ENCODE measurements at places on chromosomes 13 and 19.

- DNase-seq = no peak
These were observed 40.5 kb upstream of the EBPL start for GRCh38 chr13:49731766-49732165.

DNA sequence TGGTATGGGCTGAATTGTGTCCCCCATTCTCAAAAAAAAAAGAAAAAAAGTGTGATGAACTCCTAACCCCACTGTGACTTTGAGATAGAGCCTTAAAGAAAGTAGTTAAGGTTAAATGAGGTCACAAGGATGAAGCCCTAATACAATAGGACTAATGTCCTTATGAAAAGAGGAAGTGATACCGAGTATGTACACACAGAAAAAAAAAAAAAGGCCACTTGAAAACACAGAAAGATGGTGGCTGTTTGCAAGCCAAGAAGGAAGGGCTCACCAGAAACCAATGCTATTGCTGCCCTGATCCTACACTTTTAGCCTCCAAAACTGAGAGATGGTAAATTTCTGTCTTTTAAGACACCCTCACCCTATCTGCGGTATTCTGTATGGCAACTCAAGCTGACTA, 955.6 kb downstream of the PCDH17 start:
- no peak for DNase-seq

DNA sequence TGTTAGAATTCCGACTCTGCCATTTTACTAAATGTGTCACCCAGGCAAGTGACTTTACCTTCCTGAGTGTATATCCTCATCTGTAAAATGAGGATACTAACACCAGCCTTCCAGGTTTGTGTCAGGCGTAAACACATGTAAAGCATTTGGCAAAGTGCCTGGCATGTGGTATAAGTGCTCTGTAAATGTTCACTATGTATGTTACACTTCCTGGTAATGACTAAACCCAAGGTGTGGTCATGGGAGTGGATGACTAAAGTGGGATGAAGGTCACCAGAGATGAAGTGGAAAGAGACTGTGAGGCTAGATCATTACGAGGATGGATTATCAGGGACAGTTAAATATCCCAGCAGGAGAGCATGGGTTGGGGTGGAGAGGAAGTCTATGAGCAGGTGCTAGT, 25.6 kb downstream of the DEDD2 start:
- no peak for DNase-seq

GRCh38 chr13:41985788-41986508, 25.0 kb upstream of the VWA8 start:
- no peak for DNase-seq

GRCh38 chr13:58080806-58081205, 449.3 kb downstream of the PCDH17 start:
- no peak for DNase-seq

GRCh38 chr13:56168581-56168980, 972.1 kb upstream of the PRR20A start:
- DNase-seq = no peak

GRCh38 chr19:14582894-14583340, at the start of gene CLEC17A:
Gene CLEC17A, plus strand, starts transcription at chr19:14583084. Its CDS starts 77 bp downstream, at chr19:14583161.
- DNase-seq = peak; percentile 69

DNA sequence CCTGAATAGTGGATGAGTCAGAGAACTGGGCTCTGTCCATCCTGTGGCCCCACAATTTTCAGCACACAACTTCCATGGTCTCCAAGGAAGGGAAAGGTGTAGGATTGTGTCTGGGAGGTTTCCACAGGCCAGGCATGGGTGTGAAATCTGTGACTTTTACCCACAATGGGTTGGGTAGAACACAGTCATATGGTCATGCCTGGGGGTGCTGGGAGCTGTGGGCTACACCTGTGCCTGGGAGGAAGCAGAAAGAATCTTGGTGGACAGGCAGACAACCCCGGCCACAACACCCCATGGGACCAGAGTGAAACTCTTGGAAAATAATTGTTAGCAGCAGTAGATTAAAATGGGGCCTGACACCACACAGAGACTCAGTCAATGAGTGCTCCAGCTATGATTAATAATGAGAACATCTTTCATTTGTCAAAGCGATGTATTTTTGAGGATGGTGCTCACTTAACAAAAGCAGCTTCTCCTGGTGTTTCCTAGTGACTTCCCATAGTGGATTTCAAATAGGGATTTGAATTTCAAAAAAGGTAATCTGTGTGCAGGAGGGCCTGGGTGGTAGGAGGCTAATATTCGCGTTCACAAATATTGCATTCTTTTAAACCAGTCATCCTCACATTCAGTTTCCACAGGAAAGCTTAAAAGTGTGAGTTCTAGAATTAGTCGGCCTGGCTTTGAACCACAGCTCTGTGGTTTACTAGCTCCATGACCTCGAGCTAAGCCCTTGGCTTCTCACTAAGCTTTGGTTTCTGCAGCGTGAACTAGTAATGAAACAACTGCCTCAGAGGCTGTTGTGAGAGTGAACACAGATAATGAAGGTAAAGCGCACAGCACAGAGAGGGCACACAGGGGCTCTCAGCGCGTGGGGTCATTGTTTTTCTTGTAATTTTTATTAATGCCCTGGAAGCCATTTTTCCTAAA, 89.3 kb upstream of the UQCRFS1 start:
- DNase-seq = no peak

DNA sequence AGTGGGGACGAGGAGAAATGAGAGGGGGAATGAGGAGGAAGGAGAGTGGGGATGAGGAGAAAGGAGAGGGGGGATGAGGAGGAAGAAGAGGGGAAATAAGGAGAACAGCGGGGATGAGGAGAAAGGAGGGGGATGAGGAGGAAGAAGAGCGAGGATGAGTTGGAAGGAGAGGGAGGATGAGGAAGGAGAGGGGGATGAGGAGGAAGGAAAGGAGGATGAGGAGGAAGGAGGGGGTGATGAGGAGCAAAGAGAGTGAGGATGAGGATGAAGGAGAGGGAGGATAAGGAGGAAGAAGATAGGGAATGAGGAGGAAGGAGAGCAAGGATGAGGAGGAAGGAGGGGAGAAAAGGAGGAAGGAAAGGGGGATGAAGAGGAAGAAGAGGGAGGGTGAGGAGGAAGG, 14.0 kb upstream of the VSTM2B start:
- no peak for DNase-seq

DNA sequence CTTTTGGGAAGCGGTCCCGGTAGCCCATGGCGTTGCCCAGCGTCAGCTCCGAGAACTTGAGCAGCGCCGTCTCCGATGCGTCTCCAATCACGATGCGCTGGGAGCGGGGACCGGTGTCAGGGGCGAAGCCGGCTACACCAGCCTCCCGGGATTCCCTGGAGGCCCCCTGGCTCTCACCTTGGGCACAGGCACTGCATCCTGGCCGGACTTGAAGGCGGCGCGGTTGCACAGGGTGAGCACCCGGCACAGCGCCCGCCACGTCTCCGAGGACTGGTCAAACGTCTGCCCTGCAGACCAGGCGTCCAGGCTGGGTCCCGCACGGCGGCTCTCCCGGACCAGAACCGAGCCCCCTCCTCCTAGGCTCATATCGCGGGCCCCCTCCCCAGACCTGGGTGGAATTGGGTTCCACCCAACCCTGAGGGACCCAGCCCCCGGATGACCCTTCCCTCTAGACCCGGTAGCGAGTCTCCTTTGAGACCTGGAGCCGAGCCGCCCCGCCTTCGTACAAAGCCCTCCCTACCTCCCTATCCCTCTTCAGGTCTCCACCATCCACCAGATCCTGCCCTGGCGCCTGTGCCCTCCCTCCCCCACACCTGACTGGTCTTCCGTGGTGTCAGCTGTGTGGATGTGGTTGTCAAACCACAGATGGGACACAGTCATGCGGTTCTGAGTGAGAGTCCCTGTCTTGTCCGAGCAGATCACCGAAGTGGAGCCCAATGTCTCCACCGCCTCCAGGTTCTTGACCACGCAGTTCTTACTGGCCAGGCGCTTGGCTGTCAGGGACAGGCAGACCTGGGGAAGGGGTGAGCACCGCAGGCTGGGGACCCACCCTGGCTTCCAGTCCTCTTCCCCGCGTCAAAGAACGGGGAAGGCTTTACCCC, 4.8 kb downstream of the ATP4A start:
- DNase-seq = no peak
